ENCODE measurements at places on chromosomes 3 and 15.

DNA sequence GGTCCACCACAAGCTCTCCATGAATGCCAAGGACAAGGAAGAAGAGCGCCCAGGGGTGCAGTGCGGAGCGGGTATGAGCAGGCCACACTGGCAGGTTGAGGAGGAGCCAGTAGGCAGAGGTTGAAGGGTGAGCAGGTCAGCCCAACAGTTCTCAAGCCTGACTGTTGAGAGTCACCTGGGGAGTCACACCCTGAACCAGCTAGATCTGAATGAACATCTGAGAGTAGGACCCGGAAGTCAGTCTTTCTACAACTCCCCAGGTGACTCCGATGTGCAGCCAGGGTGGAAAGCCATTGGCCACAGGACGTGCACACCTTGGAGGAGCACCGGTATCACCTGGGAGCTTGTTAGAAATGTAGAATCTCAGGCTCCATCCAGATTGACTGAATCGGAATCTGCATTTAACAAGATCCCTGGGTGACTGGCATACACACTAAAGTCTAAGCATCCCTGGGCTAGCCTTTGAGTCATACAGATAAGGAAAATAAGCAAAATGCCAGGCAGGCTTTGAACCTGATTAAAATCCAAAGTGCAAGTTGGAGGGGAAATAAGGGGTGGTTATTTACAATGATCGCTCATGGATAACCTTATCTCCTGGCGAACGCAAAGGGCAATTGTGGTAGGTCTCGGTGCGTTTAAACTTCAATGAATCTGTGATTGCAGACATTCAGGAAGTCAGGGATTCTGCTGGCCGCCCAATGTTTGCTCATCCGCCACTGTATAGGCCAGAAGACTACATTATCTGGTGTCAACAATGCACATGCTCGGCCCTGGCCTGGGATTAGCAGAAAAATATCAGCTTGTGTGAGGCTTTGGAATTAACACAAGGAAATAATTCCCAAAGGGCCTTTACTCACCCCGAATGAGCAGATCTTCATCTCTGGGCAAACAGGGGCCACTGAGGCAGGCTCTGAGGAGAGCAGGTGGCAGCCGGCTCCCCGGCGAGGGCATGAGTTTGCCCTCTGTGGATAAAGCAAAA, 11.7 kb upstream of the LYZL4 start:
- DNase-seq = no peak

GRCh38 chr3:145857956-145858355, 303.0 kb downstream of the PLOD2 start:
- DNase-seq = no peak

GRCh38 chr3:194212161-194212844, 76.4 kb downstream of the HES1 start:
- no peak for DNase-seq

DNA sequence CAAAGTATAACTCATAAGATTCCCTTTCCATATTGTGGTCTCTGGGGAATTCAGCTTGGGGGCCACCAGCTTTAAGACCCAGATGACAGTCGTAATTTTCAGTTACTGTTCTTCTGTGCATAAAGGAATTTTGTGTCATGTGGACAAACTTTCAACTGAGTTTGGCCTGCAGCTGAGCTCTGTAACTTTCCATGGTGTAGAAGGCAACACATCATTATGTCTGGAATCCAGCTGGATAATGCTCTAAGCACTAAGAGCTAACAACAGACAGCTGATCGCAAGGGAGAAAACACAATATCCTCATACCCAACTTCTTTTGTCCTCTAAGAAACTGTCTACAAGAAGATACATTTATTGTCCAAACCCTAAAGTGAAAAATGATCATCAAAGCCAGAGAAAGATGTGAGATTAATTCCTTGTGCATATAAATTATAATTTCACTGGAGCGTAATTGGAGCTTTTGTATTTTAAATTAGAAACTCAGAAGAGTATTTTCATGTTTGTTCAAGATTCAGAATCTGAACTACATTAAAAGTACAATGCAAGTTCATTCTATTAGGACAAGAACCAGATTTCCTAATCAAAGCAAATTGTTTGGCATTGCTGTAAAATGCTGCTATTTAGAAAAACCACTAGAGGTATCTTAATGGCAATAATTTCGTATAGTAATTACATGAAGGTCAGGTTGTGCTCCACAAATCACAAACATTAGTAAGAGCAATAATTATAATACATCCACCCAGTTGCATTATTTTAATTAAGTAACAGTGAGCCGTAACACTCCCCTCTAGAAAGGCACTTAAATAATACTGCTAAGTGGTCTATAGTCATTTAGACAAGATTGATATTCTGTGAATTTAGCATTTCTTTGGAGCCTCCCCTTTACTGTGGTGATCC, 218.8 kb downstream of the ATP8B4 start:
- DNase-seq = no peak

DNA sequence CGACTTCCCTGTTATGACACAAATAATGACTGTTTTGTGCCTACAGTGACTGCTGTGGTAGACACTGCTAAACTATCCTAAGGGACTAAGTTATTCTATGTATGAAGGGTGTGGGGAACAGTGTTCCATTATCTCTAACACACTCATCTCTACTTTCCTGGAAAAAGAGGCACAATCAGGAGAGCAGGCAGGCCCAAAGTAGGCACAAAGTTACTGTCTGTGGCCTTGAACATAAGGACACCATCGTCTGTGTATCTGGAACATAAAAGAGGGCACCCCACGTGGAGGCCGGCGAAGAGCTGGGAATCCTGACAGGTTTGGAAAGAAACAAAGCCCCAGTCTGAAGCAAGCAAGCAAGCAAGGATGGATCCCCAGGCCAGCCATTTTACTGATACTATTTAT, 1.5 kb downstream of the ABCC5 start:
- peak; percentile 14 for DNase-seq

DNA sequence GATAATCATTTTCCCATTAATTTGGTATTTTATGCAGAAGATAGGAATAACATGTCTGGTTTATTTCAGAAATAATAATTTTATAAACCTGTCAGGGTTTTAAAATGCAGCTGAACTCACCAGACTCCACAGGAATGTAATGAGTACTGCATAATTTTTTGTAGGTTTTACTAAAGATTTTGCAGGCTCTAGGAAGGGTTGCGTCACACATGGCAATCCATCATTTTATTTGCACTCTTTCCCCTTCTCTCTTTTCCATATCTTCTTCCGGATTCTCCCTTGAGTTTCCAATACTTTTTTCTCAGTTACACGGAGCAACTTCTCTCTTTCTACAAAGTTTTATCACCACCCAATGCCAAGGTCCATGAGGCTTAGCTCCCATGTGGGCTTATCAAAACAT, 234.7 kb downstream of the NFKBIZ start:
- DNase-seq = no peak

DNA sequence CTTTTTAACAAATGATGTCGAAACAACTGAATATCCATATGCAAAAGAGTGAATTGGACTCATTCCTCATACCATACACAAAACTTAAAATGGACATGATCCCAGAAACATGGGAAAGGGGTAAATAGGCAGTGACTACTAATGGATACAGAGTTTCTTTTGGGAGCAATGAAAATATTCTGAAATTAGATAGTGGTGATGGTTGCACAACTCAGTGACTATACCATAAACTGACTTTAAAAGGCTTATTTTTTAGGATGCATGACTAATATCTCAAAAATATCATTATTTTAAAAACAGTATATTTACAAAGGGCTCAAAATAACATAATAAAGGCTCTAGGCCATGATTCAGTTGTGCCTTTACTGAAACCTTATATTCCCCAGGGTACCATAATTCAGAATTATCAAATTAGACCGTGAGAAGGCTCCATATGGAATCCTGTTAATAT, 16.3 kb upstream of the ATP13A3 start:
- no peak for DNase-seq

- no peak for DNase-seq
Measured at GRCh38 chr3:45716790-45717336, 27.7 kb downstream of the SACM1L start.

DNA sequence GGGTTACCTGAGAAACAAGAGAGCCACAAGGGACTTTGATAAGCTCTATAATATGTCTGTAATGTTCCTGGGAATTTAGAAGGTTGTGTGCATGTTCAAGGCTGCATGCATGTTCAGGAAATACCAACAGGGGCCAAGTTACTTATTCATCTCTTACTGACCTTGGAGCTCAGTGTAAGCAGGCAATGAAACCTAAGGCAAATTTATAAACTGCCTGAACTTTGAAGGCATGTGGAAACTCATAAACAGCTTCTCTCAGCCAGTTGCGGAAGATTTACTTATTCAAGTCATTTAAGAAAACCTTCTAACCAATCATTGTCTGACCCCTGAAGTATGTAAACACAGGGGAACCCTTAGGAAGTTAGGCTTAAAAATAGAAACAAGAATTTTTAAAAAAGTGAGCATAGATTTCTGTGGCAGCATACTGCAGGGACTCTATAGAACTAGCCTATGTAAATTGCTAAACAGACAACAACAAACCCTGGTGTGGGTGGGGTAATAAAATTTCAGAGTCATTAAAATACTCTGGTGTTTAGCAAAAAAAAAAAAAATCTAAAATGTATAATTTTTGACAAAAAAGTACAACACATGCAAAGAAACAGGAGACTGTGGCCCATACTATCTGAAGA, 57.2 kb downstream of the SLC15A2 start:
- no peak for DNase-seq

DNA sequence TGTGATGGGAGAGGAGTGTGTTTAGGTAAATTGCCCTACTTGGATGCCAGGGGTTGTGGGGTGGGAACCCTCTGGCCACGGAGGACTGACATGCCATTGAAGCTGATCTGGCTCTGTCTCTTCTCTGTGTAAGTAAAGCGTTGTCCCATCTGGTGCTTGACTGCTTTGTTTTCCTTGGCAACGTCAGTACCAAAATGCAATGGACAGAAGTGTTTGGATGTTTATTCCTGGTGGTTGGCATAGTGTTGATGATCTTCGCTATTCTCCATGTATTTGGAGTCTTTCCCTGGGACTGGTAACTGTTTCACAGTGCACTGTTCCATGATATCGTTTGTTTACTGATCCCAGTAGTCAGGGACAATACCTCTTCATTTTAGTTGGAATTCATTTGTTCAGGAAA, 130.5 kb upstream of the MCTP2 start:
- no peak for DNase-seq

DNA sequence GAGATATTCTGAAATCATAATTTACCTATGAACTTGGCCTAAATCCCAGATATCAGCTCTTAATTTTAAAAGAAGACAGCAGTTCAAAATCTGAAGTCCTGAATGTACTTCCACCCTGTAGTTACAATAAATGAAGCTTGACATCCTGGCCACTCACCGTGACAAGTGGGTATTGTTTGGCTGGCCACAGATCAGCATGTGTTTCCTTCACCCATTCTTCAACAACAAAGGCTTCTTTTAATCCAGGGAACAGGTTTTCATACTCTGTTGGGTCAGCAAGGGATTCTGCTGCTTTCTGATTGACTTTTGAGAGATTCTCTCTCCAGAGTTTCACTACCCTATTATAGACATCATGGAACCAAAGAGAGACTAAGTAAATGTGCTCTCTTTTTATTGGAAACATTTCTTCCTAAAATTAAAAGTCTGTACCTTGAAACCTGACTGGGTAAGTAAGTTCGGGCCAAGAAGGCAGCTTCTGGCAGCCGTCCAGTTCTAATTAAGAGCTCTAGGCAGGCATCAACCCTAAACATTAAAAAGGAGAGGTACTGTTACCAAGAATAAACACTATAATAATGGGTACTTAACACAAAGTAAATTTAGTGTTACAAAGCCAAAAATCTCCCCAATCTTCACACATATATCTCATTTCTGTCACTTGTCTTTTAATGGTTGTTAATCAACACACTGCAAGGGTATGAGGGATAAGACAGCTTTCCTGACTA, 15.2 kb downstream of the MRPS22 start:
- DNase-seq = peak; percentile 5

DNA sequence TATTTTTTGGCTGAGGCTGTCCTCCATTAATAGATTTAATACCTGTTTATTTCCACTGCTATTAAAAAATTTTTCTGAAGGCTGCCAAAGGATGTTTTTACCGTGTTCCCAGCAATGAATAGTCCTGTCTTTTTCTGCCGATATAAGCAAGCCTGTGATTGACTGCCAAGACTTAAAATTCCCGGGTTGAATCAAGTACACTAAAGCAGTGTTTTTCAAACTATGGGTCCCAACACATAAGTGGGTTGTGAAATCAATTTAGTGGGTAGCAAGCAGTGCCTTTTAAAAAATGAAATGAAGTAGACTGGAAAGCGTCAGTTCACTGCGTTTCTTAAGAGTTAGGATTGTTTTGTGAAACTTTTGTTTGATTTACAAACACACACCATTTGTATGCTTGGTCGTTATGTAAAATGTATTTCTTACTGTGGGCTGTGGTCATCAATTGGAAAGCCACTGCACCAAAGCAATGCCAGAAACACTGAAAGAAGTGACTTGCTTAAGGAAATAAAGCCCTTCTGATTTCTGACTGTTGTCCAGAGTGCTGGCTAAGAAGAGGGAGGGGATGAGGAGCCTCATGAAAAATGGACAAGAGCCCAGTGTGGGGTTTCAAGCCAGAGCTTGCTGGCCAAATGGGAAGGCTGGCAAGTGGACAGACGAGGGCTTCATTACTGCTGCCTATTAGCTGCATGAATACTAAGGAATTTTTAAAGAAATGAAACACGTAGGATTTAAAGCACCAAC, 206.0 kb downstream of the THRB start:
- peak; percentile 44 for DNase-seq

DNA sequence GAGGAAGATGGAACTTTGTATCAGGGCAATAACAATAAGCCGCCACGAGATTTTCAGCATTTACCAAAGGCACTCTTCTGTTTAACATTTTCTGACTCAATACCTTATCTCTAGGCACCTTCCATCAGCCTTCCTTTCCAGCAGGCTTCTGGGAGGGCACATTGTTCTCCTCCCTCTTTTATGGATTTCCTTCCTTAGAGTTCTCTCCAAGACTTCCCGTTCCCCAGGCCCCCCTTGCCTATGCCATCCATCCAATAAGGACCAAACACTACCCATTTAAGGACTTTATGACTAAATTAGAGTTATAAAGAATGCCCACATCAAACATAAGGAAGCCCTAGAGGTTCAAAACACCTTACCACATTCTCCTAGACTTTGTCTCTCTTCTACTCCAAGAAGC, 71.0 kb upstream of the ACP3 start:
- no peak for DNase-seq

DNA sequence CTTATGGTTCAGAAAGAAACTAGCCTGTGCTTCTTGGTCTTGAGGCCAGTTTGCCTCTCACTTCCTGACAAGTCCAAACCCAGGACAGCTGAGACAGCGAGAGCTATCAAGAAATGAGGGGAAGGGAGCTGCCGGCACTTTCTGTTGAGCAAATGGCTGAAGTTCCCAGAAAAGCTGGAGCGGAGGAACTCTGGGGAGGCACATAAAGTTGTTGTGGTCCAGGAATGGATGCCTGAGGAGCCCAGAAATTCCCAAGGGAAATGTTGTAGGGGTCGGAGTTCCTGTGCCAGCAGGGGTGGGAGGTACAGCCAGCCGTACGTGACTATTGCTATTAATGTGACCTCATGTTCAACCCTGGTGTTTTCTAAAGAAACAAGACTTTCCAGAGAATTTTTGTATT, 98.8 kb upstream of the TNFAIP8L3 start:
- no peak for DNase-seq

- no peak for DNase-seq
Measured at GRCh38 chr3:127299276-127299675, 11.4 kb upstream of the PRR20G start.
